ENCODE measurements at places on chromosomes 16 and 17. TPM values are rescaled to one million over a fixed set of nuclear protein-coding genes. Genes with fewer than 3 reads are reported as not detected.

SYNGR3 gene
- 3.2 TPM for total RNA-seq

NXPH3 gene
- total RNA-seq, result 0.93 TPM

IFT20 gene
- 42.5 TPM for total RNA-seq

COASY gene
- total RNA-seq, result 31.4 TPM

MYO15A gene
- 2.2 TPM for total RNA-seq

SNN gene
- 21.7 TPM for total RNA-seq

GDPD3 gene
- total RNA-seq, result 4.7 TPM

MYH1 gene
- 1.5 TPM for total RNA-seq

TAT gene
- not detected for total RNA-seq

PDPK1 gene
- total RNA-seq, result 31.5 TPM

ZNF469 gene
- 3.4 TPM for total RNA-seq

NETO2 gene
- 16.7 TPM for total RNA-seq

PLCG2 gene
- total RNA-seq, result 47.6 TPM

TK2 gene
- 29.3 TPM for total RNA-seq

DECR2 gene
- 22.0 TPM for total RNA-seq

ORC6 gene
- 10.8 TPM for total RNA-seq

TPSG1 gene
- total RNA-seq, result not detected

DNAH3 gene
- 0.35 TPM for total RNA-seq

MMP25 gene
- 4.4 TPM for total RNA-seq

PTX4 gene
- total RNA-seq, result 0.18 TPM

C1QL1 gene
- 1.1 TPM for total RNA-seq

MMP15 gene
- total RNA-seq, result 20.7 TPM

SLC6A2 gene
- 1.6 TPM for total RNA-seq

ODF4 gene
- not detected for total RNA-seq

TBX2 gene
- total RNA-seq, result 103 TPM

DNAH2 gene
- 0.47 TPM for total RNA-seq

KRTAP1-3 gene
- not detected for total RNA-seq

Data from metanephros (tissue), 2 donors.